Tibial nerve (tissue), 4 donors: ENCODE measurements at places on chromosomes 7 and 10. TPM values are rescaled to one million over a fixed set of nuclear protein-coding genes. Genes with fewer than 3 reads are reported as not detected.

Gene GGCT
- 29.3 TPM for total RNA-seq

DNA sequence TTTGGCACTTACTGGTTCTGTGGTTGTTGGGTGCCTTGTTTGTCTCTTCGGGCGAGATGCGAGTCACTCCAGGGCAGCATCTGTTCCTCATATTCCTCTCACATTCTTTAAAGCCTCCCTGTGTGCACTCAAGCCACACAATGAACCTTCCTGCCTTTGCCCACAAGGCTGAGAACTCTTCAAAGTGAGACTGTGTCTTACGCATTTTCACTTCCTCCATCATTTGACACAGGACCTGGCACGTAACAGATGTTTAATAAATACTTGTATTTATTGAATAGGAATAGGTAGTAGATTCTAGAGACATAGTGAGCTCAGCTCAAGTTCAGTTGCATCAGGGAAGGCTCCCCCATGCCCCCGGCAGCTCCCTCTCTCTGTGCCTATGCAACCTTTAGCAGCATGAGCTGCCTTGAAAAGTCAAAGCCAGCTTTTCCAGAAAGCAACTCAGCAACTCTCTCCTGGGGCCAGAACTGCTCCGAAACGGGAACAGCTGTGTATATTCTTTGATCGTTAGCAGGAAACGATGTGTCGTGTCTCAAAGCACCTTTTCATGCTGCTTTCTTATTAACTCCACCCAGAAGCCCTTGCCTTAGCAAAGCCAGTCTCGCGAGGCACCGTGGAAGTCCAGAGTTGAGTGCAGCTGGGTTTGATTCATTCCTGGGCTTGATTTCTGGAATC is 97.5 kb downstream of the PFKFB3 start:
- DNase-seq: no peak
- H3K36me3 ChIP-seq: no peaks in the 10 kb centered on the region
- no peaks in the 10 kb centered on the region for H3K4me1 ChIP-seq
- peak overlapping the region; percentile 9 for H3K4me3 ChIP-seq
- H3K27me3 ChIP-seq: no peaks in the 10 kb centered on the region

DNA sequence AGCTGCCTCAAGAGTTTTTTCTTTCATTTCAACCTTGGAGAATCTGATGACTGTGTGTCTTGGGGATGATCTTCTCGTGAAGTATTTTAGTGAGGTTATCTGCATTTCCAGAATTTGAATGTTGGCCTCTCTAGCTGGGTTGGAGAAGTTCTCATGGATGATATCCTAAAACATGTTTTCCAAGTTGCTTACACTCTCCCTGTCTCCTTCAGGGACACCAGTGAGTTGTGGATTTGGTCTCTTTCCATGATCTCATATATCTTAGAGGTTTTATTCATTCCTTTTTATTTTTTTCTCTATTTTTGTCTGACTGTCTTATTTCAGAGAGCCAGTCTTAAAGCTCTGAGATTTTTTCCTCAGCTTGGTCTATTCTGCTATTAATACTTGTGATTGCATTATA is 282.3 kb upstream of the CSTF2T start:
- no peaks in the 10 kb centered on the region for H3K4me1 ChIP-seq
- no peaks in the 10 kb centered on the region for H3K27me3 ChIP-seq
- DNase-seq: no peak
- H3K36me3 ChIP-seq: no peaks in the 10 kb centered on the region

- DNase-seq: no peak
- no peak overlapping the region for H3K4me3 ChIP-seq
- no peak overlapping the region for H3K27ac ChIP-seq
These were observed 7.5 kb upstream of the GPER1 start for GRCh38 chr7:1080252-1080920.

DNA sequence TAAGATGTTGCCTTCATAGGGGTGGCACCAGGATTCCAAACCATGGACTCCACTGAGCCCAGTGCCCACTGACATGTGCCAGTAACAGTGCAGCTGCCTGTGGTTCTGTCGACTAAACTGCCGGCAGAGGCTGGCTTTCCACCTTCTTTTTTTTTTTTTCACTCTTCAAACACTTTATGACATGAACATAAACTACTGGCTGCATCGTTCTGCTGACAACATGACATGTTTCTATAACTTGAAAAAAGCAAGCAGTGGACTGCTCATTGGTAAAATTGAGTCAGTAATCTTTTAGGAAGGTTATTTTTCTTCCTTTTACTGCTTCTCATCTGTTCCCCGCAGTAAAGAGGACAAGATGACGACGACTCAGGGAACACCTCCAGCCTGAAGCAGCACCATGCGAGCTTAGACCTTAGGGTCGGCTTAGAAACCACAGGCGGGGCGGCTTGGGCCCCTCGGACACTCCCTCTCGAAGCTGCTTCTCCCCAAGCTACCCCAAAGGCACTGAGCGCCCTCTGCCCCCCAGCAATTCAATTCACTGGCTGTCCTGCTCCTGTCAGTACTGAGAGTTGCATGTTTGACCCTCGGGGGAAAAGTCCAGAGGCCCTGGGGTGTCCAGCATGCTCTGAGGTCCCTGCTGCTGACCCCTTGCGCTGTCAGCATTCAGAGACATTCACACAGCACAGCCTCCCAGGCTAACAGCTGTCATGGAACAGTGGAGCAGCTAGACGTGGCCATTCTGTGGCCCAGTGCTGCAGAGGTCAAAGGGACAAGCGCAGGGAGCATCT is 112.5 kb downstream of the EGFR start:
- peak overlapping the region; percentile 85 for H3K27ac ChIP-seq
- no peaks in the 10 kb centered on the region for H3K27me3 ChIP-seq
- no peak overlapping the region for H3K4me3 ChIP-seq
- H3K4me1 ChIP-seq: peaks cover 39% of the 10 kb centered on the region

GRCh38 chr7:24038993-24039392 is 245.0 kb upstream of the NPY start:
- no peaks in the 10 kb centered on the region for H3K36me3 ChIP-seq
- no peak overlapping the region for H3K27ac ChIP-seq
- DNase-seq: no peak
- no peak overlapping the region for H3K4me3 ChIP-seq
- H3K4me1 ChIP-seq: no peaks in the 10 kb centered on the region
- H3K27me3 ChIP-seq: no peaks in the 10 kb centered on the region

DNA sequence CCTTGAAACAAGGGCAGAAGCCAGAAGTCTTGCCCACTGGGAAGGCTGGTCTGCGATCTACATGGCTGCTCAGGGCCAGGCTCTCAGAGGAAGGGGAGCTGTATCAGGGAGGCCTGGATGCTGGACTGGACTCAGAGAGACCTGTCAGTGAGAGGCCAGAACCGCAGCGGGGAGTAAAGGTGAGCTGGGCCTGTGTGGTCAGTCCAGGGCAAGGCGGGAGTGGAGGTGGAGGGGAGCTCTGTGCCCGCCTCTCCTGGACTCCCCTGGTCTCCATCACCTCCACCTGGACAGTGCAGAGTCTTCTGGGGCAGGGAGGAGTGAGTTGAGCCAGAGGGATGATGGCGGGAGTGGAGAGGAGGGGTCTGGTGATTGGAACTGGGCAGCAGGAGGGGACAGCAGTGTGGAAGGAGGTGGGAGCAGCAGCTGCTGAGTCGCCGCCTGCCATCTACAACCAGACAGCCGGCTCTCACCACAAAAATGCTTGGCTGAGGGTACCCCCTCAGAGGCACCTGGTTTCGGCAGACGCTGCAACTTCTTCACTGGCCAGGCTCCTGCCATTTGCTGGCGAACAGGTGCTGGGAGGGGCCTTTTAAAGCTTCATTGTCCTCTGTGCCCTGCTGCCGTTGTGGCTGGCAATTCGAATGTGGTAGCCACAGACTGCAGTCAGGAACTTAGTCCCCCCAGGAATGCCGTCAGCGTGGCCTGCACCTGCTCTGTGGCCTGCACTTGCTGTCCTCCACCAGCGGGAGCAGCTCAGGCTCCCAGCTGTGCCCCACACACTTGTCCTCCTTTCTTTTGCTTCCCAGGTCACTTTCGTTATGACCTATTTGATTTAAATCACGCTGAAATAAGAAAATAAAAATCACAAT is 3.5 kb downstream of the RASSF4 start:
- peak; percentile 4 for DNase-seq
- peak overlapping the region; percentile 76 for H3K4me3 ChIP-seq
- peak overlapping the region; percentile 94 for H3K27ac ChIP-seq
- no peaks in the 10 kb centered on the region for H3K27me3 ChIP-seq

GRCh38 chr7:1545417-1546246 is 10.4 kb downstream of the TMEM184A start:
- no peaks in the 10 kb centered on the region for H3K4me1 ChIP-seq
- no peaks in the 10 kb centered on the region for H3K27me3 ChIP-seq
- no peak overlapping the region for H3K27ac ChIP-seq
- DNase-seq: no peak
- H3K4me3 ChIP-seq: no peak overlapping the region
